ENCODE measurements at places on chromosomes 7 and 10.

DNA sequence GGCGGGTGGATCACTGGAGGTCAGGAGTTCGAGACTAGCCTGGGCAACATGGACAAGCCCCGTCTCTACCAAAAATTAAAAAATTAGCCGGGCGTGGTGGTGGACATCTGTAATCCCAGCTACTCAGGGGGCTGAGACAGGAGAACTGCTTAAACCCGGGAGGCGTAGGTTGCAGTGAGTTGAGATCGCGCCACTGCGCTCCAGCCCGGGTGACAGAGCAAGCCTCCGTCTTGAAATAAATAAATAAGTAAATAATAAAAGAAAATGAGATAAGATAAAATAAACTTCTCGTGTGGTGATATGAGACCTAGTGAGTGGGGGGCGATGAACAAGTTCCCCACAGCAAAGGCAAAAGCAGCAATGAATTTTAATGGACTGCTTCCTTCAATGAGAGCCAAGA, 33.6 kb upstream of the LMTK2 start:
- DNase-seq: no peak

GRCh38 chr10:130352291-130352645, 216.1 kb downstream of the GLRX3 start:
- no peak for DNase-seq

DNA sequence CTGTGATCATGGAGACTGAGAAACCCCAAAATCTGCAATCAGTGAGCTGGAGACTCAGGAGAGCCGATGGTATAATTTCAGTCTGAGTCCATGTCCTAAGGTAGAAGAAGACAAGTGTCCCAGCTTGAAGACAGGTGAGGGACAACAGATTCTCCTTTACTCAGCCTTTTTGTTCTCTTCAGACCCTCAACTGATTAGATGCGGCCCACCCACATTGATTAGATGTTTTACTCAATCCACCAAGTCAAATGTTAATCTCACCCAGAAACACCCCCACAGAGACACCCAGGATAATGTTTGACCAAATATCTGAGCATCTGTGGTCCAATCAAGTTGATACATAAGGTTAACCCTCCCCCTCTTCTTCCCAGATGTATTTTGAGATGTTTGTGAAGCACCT, 131.2 kb downstream of the PFKFB3 start:
- DNase-seq: no peak

DNA sequence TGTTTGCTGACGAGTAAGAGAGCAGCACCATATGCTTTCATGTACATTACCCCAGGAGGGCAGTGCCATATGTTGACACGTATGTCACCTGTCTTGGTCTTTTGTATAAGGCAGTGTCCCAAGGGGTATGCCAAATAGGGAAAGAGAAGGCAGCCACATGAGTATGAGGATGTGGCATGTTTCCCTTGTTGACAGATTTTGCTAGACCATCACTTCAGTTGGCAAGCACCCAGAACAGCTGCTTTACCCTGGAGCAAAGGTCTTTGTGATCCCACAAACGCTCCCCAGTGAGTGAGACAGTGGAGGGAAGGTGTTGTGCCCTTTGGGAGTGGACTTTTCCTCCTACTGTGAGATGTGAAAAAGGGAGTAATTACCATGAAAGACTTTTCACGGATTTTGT, 350.1 kb downstream of the ETV1 start:
- DNase-seq: no peak

DNA sequence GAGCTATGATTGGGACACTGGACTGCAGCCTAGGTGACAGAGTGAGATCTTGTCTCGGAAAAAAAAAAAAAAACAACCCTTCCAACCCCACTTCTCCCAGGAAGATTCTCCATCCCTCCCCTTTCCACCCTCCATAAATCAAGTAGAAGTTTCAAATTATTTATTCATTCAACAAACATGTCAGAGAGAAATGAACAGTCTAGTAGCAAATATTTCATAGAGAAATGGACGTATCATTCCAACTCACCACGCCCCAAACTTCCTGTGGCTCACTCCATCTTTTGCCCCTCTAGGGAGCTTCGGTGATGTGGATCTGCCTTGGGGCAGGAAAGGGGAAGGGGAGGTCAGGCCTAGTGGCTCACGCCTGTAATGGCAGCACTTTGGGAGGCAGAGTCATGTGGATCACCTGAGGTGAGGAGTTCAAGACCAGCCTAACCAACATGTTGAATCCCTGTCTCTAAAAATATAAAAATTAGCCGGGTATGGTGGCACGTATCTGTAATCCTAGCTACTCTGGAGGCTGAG, 638 bp upstream of the TRAPPC14 start:
- DNase-seq: no peak
